ENCODE measurements at places on chromosomes 4 and X.
A peak's percentile ranks its signal among the peaks of the same experiment; 100 is the strongest.

DNA sequence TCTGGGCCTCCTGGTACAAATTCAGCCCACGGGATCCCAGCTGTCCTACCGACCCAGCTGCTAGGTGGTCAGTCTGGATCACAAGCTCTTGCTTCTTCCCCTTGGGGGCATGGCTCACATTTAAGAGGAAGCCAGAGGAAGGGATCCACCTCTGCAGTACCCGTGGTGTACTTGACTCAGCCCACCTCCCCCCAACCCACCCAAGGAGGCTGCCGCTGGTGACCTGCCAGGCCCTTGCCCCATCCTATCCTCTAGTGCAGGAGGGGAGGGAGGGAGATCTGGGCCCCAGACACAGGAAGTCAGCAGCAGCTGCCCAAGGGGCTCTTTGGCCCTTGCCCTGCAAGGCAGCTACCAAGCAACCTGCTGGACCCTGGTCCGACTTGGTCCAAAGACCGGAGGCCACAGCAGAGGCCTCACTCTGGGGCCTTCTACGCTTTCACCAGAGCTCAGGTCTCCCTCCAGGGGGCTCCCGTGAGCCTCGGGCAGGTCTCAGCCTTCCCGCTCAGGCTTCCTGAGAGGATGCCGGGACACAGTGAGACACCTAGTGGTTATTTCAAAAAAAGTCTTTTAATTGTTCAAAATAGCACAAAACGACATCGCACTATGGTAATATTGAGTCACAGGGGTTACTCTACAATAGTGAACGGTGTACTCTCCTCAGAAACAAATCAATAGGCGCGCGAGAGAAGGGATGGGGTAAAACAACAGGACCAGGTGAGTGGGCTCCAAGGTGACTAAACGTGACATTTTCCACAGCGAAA, 2.7 kb upstream of the RENBP start:
- peak; percentile 40 for DNase-seq

DNA sequence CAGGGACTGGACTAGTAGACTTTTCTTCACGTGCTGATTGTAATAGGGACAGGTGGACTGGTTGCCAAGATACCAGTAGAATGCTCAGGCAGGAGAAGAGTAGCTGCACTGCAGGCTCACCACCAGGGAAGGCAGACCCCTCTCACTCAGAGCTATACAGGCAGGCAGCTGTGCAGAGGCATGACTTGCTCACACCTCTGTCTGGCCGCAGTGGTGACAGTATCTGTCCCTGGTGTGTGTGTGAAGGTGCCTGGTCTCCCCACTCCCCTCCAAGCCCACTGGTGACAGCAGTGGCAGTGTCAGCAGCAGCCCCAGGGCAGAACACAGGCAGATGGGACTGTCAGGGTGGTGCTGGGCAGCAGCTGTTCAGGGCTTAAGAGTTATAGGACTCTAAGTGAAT, 140.7 kb downstream of the RPS6KA6 start:
- DNase-seq, result no peak

- no peak for DNase-seq
Measured at GRCh38 chr4:86957215-86957614, 22.4 kb downstream of the AFF1 start.

GRCh38 chr4:184400375-184400870, 73.9 kb downstream of the IRF2 start:
- DNase-seq, result no peak

DNA sequence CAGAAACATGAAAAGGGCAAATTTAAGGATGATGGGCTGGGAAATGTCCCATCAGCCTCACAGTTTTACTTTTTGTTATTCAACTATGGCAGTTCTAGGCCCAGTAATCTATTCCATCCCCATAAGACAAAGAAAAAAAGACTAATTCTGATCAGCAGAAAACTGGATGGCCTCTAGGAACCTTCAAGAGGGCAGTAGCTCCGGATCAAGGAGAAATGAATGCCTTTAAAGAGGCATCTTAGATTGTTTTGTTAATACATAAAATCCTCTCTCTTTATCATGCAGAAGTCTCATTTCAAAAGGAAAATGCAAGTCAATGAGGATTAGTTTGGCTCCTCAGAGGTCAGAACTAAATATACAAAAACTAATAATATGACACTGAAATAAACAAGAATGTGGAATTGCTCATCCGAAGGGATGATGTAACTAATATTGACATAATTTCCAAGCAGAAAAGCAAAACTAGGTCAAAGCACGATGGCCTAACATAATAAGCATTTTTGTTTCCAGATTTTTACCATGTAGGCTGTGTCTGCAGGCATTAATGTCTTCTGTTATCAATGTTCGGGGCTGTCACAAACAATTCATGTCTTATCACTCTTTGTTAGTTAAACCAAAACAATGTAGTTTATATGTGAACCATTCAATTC, 8.8 kb downstream of the MID1 start:
- DNase-seq, result no peak

DNA sequence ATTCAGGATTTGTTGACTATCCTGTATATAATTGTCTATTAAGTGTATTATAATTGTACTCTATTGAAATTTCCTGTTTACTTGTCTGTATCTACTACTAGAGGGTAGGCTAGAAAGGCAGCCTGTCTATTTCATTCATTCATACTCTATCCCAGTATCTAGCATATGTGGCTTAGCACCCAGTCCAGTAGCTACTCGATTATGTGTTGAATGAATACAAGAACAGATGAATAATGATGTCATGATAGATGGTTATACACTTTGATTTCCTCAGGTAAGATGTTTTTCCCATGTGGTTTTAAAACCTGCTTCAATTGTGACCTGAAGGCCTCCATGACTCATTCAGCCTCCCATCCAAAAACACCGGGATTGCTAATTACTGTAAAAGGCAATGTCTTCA, 68.0 kb downstream of the IL21 start:
- DNase-seq, result no peak

DNA sequence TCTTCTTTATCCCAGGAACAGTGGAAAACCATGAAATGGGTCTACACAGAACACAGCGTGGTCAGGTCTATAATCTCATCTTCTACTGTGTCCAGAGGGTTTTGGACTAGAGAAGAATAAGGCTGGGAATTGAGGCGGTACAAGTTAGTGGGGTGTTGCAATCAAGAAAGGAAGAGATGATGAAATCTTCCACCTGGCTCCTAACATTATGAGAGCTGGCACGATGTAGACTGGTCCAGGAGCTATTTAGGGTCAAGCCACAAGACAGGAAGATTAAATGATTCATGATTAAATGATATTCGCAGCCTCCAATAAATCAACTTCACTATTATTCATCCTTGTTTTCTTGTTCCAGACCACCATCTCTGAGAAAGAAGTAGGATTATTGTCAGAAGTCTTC, 88.0 kb downstream of the ARSF start:
- DNase-seq, result no peak

DNA sequence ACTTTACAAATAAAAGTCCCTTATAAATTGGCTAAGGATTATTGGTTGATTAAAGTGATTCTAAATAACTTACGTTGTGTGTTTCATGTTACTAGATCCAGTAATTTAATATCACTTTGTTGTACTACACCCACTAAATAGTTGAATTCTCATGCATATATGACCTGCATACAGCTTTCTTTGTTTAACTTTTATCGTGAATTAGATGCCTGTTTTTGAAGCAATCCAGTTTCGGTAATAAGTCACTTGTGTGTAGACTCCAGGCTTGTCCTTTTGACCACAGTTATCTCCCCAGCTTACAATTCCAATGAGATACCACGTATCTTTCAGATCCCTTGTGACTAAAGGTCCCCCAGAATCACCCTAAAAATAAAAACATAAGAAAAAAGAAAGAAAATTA, 27.3 kb upstream of the TMPRSS11D start:
- DNase-seq, result no peak

- DNase-seq, result no peak
Measured at GRCh38 chr4:184817494-184818215, 8.1 kb downstream of the ACSL1 start.

DNA sequence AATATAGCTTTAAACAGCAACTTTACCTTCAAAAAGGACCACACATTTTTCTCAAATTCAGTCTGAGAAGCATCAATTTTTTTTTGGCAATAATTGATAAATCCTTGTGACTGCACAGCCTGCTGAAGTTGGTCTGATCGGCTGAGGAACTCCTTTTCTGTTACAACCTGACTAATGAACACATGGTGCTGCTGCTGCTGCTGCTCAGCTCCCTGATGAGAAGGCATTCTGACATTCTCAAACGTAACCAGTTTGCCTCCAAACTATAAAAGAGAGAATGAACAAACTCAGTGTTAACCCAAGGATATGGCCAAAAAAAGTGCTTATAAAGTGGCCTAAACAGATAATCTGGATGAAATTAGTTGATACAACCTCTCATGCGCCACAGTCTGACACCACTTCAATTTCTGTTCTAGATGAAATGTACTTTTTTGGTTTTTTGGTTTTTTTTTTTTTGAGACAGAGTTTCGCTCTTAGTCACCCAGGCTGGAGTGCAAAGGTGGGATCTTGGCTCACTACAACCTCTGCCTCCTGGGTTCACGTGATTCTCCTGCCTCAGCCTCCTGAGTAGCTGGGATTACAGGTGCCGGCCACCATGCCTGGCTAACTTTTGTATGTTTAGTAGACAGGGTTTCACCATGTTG, 26.5 kb downstream of the SEC31A start:
- no peak for DNase-seq

DNA sequence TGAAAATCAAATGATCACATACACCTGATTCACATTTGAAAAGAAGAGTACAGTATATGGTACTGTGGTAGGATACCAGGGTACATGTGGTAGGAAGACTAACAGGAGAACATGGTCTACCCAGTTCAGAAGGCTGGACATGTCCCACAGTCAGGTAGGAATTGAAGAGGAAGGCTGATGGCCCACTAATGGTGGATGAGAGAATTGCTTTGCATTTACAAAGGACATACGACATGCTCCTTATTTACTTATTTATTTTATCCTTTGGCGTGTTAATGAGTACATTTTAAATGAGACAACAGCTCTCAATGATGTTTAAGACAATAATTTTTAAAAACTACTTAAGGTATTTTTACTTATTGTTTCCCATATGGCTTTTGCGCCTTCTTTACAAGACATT, 106.7 kb upstream of the BMP2K start:
- no peak for DNase-seq

DNA sequence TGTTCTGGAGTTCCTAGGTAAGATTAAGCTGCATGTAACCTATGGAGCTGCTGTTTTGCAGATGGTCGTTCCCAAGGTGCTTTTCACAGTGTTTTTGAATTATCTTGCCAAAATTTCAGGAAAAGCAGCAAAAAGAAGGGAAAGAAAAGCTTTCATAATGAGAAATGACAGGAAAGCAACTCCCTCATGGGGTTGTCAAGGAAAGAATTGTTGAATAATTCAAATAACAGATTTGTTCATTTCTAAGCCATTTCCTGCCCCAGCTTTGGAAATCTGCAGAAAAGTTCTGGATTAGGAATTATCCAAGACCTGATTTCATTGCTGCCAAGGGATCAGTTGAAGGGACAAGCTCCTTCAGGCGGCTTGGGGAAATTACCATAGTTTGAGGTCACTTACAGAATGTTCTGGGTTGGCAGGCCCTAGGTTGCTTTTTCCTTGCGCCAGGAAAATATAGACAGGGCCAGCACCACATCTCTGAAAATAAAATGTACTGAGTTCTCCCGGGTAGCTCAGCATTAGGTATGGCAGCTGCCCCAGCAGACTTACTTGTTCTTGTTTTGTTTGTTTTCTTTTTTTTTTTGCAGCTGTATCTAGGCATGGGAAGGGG, 354.7 kb downstream of the STIM2 start:
- no peak for DNase-seq

- no peak for DNase-seq
Measured at GRCh38 chr4:168489616-168490015, 7.2 kb upstream of the PALLD start.

- no peak for DNase-seq
Measured at GRCh38 chr4:153239409-153239808, 35.2 kb downstream of the TRIM2 start.

DNA sequence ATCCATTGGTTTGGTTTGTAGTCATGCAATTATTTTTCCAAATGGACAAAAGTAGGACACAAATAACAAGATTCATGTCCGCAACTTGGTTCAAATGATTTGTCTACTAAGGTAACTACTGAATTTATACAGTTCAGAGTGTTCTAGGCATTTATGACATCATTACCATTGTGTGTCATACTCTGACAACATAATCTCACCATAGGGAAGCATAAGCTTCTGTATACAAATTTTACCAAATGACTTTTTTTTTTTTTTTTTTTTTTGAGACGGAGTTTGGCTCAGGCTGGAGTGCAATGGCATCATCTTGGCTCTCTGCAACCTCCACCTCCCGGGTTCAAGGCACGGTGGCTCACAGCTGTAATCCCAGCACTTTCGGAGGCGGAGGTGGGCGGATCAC, at the start of gene CXorf66:
Gene CXorf66, minus strand, starts transcription at position 101 of the 400 bp plus-strand sequence. Its CDS starts 25 bp downstream, at position 76.
- DNase-seq, result no peak

- no peak for DNase-seq
Measured at GRCh38 chr4:153409412-153409811, 56.7 kb upstream of the TMEM131L start.

GRCh38 chr4:10730590-10730989, 46.0 kb upstream of the CLNK start:
- no peak for DNase-seq

DNA sequence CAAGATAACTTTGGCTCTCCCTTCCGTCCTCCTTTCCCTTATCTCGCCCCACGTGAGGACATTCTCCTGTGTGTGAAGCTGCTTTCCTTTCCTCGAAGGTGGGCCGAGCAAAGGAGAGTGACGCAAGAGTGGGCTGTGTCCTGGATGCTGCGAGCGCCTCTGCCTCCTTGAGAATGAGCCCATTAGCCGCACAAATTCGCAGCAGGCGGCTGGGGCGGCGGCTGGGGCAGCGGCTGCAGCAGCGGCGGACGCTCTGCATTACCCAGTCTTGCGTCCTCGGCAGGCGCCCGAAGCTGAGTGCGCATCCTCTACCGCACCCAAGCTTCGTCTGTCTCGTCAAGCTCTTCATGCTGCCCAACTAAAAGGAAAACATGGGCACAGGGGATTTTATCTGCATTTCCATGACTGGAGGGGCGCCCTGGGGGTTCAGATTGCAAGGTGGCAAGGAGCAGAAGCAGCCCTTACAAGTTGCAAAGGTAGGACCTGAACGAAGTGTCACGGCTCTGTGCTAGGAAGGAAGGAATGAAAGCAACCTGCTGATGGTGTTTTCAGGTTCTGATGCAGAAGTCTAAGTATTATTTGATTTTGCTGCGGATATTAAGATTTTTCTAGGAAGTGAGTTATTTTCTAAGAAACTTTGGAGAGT, at the start of gene SYNPO2:
Gene SYNPO2, plus strand, starts transcription at position 189 of the 646 bp plus-strand sequence. Its CDS starts 183 bp downstream, at position 372.
- DNase-seq, result no peak

DNA sequence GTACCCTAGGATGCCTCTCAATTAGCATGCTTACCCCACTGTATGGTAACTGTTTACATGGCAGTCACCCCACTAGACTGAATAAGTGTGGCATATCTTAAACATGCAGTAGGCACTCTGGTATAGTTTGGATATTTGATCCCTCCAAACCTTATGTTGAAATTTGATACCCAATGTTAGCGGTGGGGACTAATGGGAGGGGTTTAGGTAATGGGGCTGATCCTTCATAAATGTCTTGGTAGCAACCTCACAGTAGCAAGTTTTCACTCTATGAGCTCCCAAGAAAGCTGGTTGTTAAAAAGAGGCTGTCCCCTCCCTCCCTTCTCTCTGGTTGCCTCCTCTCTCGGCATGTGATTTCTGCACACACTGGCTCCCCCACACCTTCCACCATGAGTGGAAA, 10.1 kb downstream of the TMEM150C start:
- no peak for DNase-seq
